Sigmoid colon (tissue), 7 donors: ENCODE measurements at places on chromosomes 2 and 18. TPM values are rescaled to one million over a fixed set of nuclear protein-coding genes. Genes with fewer than 3 reads are reported as not detected.

TTN gene
- 6.7 TPM for total RNA-seq

REG1B gene
- total RNA-seq = not detected

DNA sequence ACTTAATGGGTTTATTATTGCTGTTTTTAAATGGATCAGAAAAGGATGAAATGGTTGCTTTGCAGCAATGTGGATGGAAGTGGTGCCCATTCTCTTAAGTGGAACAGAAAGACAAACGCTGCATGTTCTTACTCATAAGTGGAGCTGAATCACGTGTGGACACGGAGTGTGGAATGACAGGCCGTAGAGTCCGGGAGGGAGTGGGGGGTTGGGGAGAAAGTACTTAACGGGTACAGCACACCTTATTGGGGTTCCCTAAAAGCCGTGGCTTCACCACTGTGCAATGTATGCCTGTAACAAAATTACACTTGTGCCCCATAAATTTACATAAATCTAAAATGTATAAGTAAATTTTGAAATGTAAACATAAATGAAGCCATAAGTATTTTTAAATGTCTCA, 64.0 kb upstream of the CTDP1 start:
- no peak for DNase-seq

CXCR1 gene
- not detected for total RNA-seq

- no peak for DNase-seq
Measured at GRCh38 chr2:2799151-2799697, 468.1 kb upstream of the MYT1L start.

DNA sequence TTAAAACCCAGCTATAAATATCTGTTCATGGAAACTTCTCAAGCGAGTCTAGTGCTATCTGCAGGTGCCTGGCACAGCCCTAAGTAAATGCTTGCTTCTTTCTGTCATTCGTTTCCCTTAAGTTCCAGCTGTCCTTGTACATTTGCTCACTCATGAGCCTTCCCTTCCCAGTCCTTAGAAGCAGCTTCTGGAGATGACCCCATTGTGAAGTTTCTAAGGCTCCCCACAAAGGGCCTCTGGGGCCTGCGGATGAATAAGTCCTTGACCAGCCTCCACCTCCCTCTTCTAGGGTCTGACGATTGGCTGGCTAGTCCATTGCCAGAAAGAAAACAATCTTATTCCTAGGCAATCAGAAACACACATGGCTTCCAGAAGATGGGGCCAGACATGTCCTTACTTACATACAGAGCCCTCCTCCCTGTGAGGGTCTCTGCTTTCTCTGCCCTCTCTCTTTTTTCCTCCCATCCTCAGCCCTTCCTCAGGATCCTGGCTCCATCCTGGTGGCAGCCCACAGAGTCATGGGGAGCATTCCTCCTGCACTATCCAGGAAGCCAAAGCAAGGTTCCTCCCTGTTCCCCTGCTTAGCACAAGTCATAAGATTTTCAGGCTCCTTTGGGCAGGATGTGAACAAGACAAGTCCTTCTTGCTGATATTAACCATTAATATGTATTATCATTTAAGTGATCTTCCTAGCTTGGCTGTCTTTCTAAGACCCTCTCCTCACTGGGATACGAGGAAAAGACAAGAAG, 87.3 kb downstream of the TNFRSF11A start:
- no peak for DNase-seq

GRB14 gene
- 19.8 TPM for total RNA-seq

PLEKHB2 gene
- total RNA-seq = 28.8 TPM

RUFY4 gene
- total RNA-seq = not detected

GRCh38 chr2:323035-323434, 35.1 kb upstream of the ALKAL2 start:
- no peak for DNase-seq

PXDN gene
- total RNA-seq = 38.5 TPM

GRCh38 chr2:202577250-202578183, 57.3 kb upstream of the FAM117B start:
- no peak for DNase-seq

- DNase-seq = no peak
Measured at GRCh38 chr2:8629402-8629801, 52.5 kb upstream of the ID2 start.

DNA sequence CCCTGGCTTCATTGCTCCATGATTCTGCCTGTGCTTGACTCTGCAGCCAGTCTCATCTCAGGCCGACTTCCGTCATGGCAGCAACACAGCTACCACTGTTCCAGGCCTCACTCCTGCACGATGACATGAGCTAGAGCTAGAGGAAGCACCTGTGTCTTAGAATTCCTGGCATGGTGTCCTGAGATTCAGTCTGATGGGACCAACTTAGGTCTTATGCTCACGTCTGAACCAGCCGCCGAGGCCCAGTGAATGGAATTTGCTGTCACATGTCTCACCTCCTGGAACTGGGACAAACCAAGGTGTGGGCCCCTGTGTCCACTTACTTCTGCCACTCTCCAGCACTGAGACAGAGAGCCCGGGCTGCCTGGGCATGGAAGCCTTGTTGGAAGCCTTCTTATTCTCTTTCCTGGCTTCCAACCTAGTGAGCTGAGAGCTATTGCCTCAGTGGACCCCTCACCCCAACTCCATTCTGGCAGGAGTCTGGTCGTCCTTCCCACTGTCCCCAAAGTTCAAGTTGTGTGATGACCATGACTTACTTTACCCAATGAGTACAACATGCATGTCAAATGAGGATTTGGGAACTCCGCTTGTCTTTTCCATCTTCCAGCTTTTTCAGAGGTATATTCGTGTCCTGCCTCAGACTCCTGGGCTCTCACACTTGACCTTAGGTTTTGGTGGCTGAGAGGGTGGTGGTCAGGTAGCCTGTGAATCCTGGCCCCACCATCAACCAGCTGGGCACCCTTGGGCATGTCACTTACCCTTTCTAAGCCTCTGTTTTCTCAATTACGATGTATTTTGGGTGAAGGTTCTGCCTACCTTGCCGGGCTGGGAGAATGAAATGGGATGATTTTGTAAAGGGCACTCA, 39.1 kb upstream of the HS6ST1 start:
- DNase-seq = no peak

PLB1 gene
- 6.4 TPM for total RNA-seq

FSIP2 gene
- 0.55 TPM for total RNA-seq

LYG2 gene
- not detected for total RNA-seq

LIMS3 gene
- total RNA-seq = 4.6 TPM

TMEM247 gene
- not detected for total RNA-seq

DNA sequence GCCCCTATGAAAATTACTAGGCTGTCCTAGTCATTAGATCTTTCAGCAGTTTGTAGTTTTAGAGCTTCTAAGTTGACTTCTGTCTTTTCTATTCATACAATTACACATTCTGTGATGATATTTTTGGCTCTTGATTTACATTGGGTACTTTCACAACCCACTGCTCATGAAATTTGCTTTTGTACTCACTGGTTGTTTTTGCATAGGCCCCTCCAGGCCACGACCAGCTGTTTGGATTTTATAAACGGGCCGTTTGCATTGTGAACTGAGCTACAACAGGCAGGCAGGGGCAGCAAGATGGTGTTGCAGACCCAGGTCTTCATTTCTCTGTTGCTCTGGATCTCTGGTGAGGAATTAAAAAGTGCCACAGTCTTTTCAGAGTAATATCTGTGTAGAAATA, 193.8 kb downstream of the RPIA start:
- no peak for DNase-seq

SERPINB11 gene
- not detected for total RNA-seq

- no peak for DNase-seq
Measured at GRCh38 chr2:38444247-38444646, 67.2 kb upstream of the ATL2 start.

GRCh38 chr2:143068094-143068493, 61.1 kb upstream of the ARHGAP15 start:
- DNase-seq = no peak

DNA sequence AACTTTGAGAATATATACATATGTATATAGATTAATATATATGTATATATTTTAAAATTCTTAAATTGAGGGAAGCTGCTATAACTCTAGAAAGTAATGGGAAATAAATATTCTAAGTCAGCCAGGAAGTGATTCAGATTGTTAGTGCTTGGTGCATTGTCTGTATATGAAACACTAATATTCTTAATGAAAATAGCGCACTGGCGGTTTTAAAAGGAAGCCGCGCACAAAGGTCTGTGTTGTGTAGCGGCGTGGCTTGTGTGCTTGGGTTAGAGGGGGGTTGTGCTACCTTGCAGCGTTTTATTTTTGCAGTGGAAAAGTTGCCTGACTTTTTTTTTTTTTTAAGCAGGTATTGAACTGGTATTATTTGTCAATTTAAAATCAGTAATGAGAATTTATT, 11.3 kb downstream of the TSHZ1 start:
- no peak for DNase-seq

MFSD2B gene
- not detected for total RNA-seq

DNA sequence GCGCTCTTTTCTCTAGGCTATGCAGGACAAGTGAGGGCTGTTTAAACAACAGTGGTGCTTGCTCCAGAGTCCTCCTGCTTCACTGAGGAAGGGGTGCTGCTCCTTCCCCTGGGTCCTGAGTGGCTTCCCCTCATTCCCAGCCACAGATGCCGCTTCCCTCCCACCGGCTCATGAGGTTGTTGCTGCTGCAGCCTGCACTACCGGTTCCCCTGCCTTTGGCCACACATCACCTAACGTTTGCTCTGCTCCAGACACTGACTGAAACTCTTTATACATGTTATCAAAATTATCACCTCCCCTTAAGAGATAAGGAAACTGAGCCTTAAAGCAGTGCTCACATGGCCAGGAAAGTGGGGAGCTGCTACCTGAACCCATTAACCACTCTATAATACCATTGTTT, 130.8 kb upstream of the LGALSL start:
- no peak for DNase-seq

- DNase-seq = no peak
Measured at GRCh38 chr18:23438608-23439366, 14.3 kb upstream of the RIOK3 start.
